ENCODE measurements at places on chromosomes 13 and 19.

GRCh38 chr13:78841358-78841963, 182.5 kb upstream of the OBI1 start:
- DNase-seq = no peak

DNA sequence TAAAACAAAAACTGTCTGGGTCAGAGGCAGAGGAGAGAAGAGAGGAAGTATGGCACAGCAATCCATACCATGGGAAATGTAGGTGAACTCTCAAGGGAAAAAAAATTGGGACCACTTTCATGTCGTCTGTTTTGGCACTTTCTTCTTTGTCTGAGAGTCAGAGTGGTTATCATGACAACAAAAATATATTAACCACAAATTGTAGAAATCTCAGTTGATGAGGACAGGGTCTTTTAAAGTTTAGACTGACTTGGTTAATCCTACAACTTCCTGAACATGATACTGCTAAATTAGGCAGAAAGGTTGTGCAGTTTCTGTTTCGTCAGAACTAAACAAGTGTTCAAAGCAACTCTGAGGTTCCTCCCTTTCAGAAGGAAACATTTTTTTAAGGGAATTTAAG, 15.2 kb downstream of the KLF5 start:
- DNase-seq = no peak

GRCh38 chr13:62320129-62321108, 904.8 kb upstream of the PCDH20 start:
- DNase-seq = no peak

- no peak for DNase-seq
Measured at GRCh38 chr13:106530980-106531481, 4.4 kb downstream of the EFNB2 start.

- DNase-seq = peak; percentile 65
Measured at GRCh38 chr13:46551410-46552302, 1.3 kb upstream of the LRCH1 start.

- no peak for DNase-seq
Measured at GRCh38 chr13:112990783-112991182, 21.8 kb downstream of the MCF2L start.

DNA sequence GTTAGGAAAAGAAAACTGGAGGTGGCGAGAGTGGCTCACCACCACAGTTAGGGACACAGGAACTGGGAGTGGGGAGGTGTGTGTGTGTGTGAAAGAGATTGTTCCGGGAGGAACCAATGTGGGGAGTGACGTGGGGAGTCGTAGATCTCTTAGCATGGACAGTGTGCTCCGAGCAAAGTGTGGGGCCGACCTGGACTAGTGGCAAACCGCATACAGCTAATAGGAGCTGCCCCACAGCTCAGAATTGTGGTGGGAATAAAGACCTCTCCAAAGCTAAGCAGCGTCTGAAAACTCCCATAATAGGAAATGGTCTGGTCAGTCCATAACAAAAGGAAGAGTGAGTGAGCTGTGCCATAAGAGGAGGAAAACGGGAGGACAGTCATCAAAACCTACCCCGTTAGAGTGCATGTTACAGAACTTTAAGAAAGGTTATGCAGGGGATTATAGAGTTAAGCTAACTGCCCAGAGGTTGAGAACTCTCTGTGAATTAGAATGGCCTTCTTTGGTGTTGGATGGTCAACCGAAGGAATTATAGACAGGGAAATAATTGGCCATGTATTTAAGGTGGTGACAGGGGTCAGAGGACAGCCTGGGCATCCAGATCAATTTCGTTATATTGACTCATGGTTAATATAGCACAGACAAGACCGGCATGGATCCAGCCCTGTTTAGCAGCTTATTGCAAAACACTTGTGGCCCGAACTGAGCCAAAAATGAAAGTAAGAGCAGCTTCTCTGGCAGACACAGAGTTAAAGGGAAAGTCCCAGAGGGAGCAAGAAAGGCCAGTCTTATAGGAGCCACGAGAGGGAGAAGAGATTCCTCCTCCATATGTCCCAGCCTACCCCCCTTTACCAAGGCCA, 8.9 kb upstream of the SLC15A1 start:
- DNase-seq = no peak

GRCh38 chr19:47497050-47497766, 13.2 kb upstream of the KPTN start:
- no peak for DNase-seq

DNA sequence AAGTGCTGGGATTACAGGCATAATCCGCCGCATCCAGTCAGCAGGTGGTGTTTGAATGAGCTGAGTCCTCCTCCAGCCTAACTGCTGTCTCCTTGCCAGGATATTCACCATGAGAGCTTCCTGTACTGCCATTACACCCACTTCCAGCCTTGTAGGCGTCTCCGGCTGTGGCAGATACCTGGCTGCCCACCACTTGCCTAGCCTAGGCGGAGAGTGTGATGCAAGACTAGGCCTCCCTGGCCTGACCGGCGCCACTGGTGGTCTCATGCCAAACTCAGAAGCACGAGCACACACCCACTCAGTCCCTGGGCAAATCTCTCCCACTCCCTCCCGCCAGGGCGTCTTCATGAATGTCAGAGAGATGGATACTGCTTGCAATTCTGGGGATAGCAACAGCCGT, 16.6 kb downstream of the IL12RB1 start:
- DNase-seq = no peak

All from activated naive CD4-positive, alpha-beta T cell treated with anti-CD3 and anti-CD28 coated beads, Interleukin-2, amount 50 U/mL, for 72 hours (primary cell).